ENCODE measurements at places on chromosomes 16 and 17. TPM values are rescaled to one million over a fixed set of nuclear protein-coding genes. Genes with fewer than 3 reads are reported as not detected.

The P2RX5 gene
- total RNA-seq = 37.9 TPM

The TMED6 gene
- 0.38 TPM for total RNA-seq

The CBFA2T3 gene
- 5.9 TPM for total RNA-seq

The RILP gene
- 49.8 TPM for total RNA-seq

The PLEKHG4 gene
- total RNA-seq = 0.70 TPM

The RGS11 gene
- total RNA-seq = 31.4 TPM

The PPP1R27 gene
- 0.32 TPM for total RNA-seq

The MARVELD3 gene
- total RNA-seq = not detected

The TMEM88 gene
- total RNA-seq = 14.7 TPM

The RTN4RL1 gene
- 0.32 TPM for total RNA-seq

The TSPOAP1 gene
- total RNA-seq = 10.7 TPM

The CRHR1 gene
- total RNA-seq = not detected

The AIPL1 gene
- total RNA-seq = not detected

The MYLK3 gene
- 150 TPM for total RNA-seq

The ASGR1 gene
- 0.54 TPM for total RNA-seq

The OR3A3 gene
- not detected for total RNA-seq

The P3H4 gene
- total RNA-seq = 5.1 TPM

The SEZ6L2 gene
- 1.2 TPM for total RNA-seq

The MYO1D gene
- total RNA-seq = 18.9 TPM

The ZNF319 gene
- total RNA-seq = 7.2 TPM

The ACSM2A gene
- not detected for total RNA-seq

The GAS2L2 gene
- 0.08 TPM for total RNA-seq

The PTX4 gene
- not detected for total RNA-seq
